Amygdala (tissue), 56 donors: ENCODE measurements at places on chromosomes 1 and 21.

DNA sequence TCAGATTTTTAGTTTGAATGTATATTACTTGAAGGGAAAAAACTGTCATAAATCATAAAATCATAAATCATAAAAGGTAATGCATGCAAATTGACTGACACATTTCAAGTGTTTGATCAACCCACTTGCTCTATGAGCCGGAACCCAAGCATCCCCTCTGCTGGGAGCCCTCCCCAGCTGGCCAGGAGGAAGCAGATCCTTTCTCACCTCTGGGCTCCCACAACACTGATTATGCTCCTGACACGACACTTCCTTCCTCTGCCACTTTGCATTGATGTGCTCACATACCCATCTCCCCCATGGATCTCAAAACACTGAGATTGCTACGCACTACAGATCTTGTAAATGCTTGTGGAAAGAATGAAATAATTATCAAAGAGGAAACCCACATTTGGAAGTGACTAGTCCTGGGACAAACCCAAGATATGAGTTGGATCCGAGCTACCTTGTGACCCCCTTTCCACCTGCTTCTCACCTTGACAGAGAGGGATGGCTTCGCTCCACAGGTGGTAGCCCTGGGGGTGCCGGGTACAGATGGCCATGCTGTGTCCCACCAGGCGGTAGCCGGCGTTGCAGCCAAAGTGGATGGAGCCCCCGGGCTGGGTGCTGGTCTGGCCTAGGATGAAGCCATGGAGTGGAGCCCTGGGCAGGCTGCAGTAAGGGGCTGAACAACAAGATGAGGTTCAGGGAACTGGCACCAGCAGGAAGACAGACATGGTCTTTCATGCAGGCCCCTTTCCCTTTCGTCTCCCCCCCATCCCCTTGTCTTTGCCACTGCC, 104.6 kb downstream of the ZSCAN20 start:
- DNase-seq = no peak

DNA sequence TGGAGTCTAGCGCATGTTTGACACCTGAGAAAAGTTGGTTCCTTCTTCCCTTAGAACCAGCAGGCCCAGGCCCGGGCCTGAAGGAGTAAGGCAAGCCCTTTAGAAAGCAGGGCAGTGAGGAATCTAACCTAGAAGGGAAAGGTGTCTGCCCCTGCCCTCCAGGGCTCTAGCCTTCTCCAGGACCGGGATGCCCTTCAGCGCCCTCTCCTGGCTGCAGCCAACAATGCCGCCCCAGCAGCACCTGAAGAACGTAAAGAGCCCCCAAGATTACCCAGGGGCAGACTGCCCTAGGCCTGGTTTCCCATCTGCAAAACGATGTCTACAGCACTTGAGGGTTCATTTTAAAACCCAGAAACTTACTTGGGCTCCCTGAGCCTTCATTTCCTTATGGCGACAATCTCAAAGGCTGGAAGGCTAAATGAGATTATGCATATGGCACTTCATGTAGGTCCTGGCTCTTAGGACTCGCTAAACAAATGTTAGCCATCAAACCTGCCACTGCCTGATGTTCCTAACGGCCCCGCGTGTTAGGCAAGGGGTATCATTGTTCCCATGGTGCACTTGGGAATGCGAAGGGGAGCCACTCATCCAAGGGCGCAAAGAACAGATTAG, 106.7 kb upstream of the KLHDC7A start:
- no peak for DNase-seq

GRCh38 chr1:223079498-223079897, 63.5 kb downstream of the TLR5 start:
- DNase-seq = no peak

DNA sequence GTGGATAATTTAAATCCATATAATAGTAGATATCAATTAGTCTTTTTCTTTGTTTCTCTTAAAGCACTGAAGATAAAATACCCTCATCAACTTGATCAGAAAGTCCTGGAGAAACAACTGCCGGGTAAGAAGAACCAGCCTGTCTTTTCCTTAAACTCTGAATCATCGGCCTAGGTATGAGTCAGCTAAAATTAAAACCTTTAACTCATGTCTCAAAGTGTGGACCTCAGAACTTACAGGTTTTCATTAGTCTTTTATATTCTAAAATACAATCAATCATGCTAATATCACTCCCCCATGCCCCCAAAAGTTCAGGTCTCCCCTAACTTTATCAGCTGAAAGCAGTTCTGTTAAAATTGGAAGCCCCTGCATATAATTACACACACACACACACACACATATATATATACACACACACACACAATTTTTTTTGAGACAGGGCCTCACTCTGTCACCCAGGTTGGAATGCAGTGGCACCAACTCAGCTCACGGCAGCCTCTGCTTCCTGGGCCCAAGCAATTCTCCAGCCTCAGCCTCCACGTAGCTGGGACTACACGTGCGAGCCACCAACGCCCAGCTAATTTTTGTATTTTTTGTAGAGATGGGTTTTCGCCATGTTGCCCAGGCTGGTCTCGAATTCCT, 61.3 kb downstream of the B3GALNT2 start:
- no peak for DNase-seq

DNA sequence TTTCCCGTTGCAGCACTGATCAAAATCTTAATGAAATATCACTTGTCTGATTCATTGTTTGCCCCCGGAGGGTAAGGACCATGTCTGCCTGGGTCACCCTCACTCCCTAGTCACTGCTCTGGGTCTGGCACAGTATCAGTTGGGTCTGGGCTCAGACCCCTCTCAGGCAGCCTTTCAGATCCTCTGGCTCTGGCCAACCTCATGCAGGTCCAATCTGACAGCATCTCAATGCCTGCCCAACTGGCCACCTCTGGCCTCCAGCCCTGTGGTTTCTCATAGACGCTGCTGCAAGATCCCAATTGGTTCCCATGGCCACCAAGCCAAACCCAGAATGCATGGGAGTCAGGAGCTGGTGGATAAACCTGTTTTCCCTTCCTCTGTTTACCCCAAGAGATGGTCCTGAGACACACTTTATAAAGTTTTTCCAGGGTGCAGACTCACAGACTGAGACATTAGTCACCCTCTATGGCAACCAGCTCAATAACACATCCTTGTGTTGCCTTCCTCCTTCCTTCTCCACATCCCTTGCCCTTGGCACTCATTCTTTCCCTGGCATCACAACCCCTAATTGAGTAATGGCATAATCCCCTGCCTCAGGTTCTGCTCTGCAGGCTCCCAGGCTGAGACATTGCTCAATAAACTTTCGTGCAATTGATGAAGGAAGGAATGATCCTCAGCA, 199.2 kb downstream of the GRIK3 start:
- DNase-seq = no peak

- DNase-seq = no peak
Observed at GRCh38 chr1:85240174-85240601, 19.3 kb downstream of the C1orf52 start.

- DNase-seq = no peak
Observed at GRCh38 chr1:82073659-82074058, 272.9 kb downstream of the ADGRL2 start.

DNA sequence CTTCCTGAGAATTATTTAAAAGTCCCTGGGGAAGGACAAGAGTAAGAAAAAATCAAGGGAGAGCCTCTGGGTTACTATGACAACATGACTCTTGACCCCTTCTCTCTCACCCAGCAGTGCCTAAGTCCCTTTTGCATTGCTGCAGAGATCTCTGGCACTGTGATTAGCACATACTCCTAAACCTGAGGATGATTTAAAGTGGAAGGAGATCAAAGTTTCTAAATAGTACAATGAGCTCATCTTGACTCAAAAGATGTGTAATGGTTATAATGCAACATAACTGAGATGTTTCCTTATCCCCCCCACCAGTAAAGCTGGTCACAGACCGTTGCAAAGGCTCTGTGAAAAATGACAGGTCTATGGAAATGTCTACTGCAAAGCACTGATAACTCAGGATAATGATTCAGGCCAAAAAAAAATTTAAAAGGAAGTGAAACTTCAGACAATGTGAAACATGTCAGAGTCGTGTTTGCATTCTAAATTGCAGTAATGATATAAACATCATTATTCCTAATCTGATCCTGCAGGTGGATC, 519.2 kb downstream of the KIF26B start:
- no peak for DNase-seq

DNA sequence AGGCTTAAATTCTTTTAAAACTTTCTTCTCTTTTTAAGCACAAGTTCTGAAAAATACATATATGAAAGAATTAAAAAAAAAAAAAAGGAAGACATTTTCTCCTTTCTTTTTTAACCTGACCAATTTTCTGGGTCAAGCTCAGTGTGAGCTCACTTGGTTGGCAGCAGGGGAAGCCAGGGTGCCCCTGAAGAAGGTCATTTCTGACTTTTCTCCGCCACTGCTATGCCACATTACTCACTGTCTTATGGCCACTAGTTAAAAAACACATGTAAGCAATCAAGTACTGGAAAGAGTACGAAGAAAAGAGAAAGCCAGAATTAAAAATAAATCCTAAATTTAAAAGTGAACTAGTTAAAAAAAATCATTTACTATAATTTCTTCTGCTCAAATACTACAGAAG, 275.0 kb downstream of the NEGR1 start:
- DNase-seq = no peak
